Effector memory CD4-positive, alpha-beta T cell (primary cell): ENCODE measurements at places on chromosomes 13 and 19.

GRCh38 chr19:5515737-5516136, 52.0 kb downstream of the TINCR start:
- no peak for DNase-seq

DNA sequence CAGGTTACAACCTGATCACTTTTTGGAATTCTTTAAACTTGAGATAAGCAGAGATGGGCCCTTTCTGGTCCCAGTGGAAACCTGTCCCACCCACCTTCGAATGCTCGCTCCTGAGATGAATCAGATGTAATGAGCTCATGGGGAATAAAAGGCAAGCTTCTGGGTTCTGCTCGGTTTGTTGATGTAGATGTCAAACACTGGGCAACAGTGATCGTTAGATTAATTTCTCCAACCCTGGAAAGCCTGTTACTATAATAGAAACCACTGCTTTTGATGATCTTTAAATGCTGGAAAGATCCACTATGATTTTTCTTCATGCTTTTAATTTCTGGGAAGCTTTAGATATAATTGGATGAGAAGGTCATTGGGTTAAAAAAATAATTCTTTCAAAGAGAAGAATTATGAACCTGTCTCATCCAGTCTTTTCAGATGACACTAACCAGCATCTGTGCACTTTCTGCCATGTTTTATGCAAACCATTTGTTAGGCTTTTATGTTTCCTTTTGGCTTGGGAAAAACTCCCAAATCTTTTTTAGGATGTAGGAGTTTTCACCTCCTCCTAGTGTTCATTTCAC, 49.3 kb downstream of the B3GLCT start:
- no peak for DNase-seq

GRCh38 chr19:33060586-33060985, 4.1 kb downstream of the RHPN2 start:
- no peak for DNase-seq

DNA sequence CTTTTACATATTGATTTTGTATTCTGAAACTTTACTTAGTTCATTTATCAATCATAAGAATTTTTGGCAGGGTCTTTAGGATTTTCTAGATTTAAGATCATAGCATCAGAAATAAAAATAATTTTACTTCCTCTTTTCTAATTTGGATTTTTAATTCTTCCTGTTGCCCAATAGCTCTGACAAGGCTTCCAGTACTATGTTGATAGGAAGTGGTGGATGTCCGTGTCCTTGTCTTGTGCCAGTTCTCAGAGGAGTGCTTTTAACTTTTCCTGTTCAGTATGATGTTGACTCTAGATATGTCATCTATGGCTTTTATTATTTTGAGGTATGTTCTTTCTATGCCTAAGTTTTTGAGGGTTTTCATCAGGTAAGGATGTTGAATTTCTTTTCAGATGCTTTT, 7.7 kb upstream of the KIR2DL4 start:
- no peak for DNase-seq

- DNase-seq, result no peak
Observed at GRCh38 chr13:97308735-97309429, 86.7 kb downstream of the MBNL2 start.

- no peak for DNase-seq
Observed at GRCh38 chr13:46630431-46631178, 77.6 kb downstream of the LRCH1 start.

DNA sequence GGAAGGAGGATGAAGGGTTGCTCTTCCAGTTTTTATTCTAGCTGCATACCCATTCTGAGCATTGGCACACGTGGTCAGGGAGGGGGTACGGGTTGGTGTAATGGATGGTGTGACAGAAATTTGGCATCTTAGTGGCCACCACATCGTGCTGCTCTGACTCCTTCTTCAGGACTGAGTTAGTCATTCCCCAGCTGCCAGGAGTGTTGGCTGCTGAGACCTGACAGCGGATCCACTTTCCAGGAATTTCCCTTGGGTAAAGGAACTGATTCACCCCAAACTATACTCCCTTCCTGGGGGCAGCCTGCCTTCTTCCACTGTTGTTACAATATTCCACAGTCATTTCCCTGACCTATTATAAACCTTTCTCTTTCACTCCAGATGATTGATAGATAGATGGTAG, 595.5 kb upstream of the KLHL1 start:
- no peak for DNase-seq

DNA sequence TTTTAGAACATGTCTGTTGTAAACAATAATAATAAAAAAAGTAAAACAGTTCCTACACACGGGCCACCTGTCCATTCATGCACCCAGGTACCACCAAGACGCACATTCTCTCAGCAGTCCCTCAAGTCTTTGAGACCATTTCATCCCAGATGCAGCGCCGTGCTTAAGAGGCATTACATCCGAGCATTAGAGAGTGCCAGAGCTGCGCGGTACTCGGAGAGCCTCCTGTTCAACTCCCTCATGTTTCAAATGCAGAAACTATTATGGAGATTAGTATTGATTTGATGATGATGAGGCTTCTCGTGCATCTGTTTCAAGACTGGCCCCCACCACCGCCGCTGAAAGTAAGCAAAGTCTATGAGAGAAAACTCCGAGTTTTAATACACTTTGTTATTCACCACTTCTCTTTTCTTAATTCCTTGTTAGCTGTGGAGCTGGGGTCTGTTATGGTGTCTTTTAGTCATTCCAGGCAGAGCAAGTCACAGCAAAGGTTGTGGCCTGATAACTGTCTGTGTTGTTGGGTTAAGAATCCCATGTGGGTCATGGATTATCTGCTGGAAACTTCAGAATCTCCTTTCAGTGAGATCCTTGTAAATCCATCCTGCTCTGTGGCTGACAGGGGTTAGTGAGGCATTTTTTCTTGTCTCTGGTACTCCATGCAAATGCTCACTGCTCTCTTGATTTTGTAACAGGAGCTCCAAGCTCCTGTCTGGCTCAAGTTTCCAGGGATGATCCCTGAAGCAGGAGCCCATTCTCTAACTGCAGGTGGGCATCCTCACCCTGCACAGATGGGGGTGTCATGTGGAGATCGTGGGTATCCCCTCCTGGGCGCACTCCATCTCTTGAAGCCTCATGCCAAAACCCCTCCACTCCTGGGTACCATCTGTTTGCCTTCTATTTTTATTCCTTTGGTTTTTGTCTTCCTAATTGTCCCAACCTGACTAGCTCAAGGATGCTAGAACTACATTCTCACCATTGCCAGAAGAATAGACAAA, 74.9 kb upstream of the MTIF3 start:
- no peak for DNase-seq

GRCh38 chr19:13095934-13096927, 6.4 kb downstream of the LYL1 start:
- DNase-seq, result no peak

DNA sequence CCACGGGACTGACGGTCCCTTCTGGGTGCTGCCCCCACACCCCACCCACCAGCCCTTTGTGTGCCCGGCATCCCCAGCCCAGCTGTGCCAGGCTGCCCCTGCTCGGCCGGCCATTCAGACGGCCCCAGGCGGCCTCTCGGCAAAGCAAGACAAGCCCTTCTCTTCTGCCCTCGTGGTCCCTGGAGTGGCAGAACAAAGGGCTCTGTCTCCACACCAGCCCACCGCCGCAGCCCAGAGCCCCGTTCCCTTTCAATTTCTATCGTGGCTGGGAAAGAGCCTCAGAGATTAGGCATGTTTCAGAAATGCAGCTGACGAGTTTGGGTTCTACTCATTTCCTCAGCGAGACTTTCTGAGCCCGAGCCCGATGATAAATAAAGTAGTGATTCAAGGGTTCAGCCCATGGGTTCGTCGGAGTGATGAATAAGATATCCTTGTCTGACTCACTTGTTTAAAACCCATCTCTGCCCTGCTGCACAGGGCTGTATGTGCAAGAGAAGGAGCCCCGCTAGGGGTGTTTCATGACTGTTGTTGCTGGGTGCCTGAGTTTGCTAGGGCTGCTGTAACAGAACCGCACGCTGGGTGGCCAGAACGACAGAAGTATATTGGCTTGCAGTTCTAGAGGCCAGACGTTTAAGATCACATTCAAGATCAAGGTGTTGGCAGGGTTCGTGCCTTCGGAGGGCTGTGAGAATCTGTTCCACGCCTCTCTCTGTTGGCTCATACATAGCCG, 4.3 kb downstream of the MYO9B start:
- DNase-seq, result peak; percentile 46

GRCh38 chr13:99005609-99006008, 27.7 kb upstream of the DOCK9 start:
- DNase-seq, result no peak

DNA sequence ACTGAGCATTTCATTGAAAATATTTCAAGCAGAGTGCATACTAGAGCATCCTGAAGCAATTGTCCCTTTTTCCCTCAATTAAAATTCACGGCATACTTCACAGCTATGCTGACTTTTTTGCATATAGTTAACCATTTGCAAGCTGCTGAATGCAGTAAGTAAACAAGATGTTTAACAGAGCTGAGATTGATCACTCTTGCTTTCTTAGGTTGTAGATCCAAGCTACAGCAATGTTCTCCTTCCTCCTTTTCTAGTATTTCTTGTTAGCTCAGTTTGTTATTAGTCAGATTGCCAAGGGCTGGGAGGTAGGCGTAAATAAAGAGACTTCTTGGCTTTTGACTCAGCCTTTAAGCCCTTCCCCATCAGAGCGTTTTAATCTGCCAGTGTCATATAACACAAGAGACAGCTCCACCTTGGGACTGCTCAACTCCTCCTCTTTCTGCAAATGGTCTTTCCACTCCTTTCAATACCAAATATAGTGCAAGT, at the start of gene SLITRK6:
Gene SLITRK6, minus strand, starts transcription at position 323 of the 486 bp plus-strand sequence. CDS start 2,911 bp downstream, outside the sequence.
- DNase-seq, result no peak

GRCh38 chr13:62137629-62138405, 722.2 kb upstream of the PCDH20 start:
- DNase-seq, result no peak

- no peak for DNase-seq
Observed at GRCh38 chr19:16351133-16351809, 26.6 kb downstream of the KLF2 start.

DNA sequence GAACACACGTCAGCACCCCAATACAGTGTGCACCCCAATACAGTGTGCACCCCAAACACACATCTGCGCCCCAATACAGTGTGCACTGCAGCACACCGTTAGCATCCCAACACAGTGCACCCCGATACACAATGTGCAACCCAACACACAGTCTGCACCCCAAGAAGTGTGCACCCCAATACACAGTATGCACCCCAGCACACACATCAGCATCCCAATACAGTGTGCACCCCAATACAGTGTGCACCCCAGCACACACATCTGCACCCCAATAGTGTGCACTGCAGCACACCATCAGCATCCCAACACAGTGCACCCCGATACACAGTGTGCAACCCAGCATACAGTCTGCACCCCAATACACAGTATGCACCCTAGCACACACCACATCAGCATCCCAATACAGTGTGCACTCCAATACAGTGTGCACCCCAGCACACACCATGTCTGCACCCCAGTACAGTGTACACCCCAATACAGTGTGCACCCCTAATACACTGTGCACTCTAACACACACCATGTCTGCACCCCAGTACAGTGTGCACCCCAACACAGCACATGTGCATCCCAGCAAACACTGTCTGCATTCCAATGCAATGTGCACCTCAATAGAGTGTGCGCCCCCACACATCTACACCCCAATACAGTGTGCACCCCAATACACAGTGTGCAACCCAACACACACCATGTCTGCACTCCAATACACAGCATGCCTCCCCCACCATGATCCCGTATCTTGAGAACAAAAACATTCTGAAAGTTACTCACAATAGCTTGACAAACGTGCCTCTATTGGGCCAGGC, 855 bp upstream of the CARS2 start:
- DNase-seq, result no peak

DNA sequence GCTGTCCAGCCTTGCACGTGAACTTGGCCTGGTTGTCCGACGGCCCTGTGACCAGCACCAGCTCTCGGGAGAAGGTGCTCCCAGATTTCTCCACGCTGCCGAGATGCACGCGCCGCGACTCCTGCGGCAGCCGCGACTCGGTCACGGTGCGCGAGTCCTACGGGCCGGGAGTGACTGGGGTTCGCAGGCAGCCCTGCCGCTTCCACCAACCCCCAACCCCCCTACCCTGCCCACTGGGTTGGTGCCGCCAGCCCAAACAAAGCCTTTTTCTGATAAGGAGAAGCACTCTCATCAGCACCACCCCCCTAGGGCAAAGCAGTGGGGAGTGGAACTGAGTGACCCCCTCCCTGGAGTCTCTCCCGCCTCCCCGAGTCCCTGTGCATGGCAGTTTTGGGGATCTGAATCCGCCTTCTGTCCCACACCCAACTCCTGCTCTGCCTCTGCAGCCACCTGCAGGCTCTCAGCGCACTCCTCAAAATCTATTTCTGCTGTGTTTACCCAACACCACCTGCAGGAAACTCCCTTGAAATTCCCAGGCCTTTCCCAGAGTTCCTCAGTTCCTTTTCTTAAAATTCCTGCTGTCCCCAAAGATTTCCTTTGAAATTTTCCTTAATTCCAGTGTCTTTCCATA, 6.2 kb downstream of the NPHS1 start:
- no peak for DNase-seq

- DNase-seq, result no peak
Observed at GRCh38 chr13:101327871-101328270, 88.4 kb downstream of the NALCN start.

GRCh38 chr13:89496478-89496877, 1825.3 kb downstream of the SLITRK5 start:
- no peak for DNase-seq

DNA sequence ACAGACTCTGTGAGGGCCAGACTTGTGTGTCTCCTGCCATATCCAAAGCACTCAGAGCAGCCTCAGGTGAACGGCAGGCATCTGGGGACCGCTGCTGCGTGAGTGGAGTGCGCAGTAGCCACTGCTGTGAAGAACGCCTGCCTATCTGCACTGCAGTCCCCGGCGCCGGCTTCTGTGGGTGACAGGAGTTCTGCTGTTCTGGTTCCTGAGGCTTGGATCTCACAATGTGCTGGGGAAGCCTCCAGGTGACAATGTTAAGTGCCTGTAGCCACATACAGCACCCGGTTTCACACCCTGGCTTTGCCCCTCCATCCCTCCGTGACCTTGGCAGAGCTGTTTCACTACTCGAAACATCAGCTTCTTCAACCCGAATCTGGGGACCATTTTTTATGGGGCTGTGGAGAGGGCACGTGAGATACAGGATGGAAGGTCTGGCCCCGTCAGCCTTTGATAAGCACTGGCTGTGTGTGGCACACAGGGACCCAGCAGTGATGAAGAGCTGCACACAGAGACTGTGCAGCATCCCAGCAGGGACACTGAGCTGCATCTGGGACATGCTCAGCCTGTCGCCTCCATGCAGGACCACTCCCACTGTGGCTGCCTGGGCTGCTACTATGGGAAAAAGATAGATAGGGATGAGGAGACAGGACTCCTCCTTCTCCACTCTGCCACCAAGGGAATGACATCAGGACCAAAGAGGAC, 28.3 kb downstream of the ELAVL1 start:
- no peak for DNase-seq

- no peak for DNase-seq
Observed at GRCh38 chr13:105595471-105595870, 940.0 kb downstream of the EFNB2 start.
